ENCODE measurements at places on chromosomes 13 and 19.

- DNase-seq: no peak
These were observed 1026.1 kb upstream of the MIR17HG start for GRCh38 chr13:90321281-90321931.

GRCh38 chr19:14561847-14562351 lies 10.0 kb downstream of the NDUFB7 start:
- no peak for DNase-seq

GRCh38 chr19:38759590-38760003 lies 13.7 kb downstream of the LGALS7 start:
- no peak for DNase-seq

DNA sequence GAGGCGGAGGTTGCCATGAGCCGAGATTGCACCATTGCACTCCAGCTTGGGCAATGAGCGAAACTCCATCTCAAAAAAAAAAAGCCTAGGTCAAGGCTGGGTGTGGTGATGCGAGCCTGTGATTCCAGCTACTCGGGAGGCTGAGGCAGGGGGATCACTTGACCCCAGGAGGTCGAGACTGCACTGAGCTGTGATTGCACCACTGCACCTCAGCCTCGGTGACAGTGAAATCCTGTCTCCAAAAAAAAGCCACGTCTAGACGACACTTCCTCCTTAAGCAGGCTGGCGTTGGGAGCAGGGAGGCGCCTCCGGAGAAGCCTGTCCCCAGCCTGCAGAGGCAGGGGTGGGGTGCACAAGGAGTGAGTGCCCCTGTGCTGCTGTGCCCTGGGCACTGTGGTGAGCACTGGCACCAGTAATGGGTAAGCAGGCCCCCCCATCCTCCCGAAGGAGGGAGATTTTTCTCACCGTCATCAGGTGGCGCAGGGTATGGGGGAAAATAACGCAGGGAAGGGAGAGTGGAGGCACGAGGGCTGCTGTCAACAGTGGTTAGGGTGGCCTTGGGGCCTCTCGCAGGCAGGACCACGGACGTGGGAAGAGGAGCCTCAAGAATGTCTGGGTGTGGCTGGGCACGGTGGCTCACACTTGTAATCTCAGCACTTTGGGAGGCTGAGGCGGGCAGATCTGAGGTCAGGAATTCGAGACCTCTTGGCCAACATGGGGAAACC lies 706 bp downstream of the P2RY11 start:
- DNase-seq: no peak

DNA sequence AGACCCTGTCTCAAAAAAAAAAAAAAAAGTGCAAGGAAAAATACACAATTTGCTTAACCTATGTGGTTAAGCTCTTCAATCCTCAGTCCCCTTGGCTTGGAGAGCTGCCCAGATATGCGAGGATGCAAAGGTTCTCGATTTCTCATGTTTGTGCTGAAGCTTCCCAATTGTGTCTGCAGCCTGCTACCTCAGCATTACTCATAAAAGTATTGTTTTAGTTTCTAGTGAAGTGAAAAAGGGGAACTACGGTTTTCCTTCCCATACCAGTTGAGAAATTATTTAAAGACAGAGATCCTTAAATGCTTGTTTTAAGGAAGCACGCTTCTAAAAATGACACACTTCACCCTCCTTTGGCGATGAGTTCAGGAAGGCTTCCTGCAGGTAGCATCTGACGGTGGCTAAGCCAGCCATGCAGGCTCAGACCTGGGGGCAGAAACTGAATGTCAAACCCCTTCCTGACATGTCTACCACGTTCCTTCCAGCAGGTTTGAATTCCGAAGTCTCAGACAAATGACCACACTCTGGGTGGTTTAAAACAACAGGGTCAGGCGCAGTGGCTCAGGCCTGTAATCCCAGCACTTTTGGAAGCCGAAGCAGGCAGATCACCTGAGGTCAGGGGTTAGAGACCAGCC lies 47.9 kb downstream of the RUBCNL start:
- no peak for DNase-seq

- DNase-seq: no peak
These were observed 310.0 kb downstream of the TEX29 start for GRCh38 chr13:111630406-111630805.
